ENCODE measurements at places on chromosomes 1 and 21. TPM values are rescaled to one million over a fixed set of nuclear protein-coding genes. Genes with fewer than 3 reads are reported as not detected.

DNA sequence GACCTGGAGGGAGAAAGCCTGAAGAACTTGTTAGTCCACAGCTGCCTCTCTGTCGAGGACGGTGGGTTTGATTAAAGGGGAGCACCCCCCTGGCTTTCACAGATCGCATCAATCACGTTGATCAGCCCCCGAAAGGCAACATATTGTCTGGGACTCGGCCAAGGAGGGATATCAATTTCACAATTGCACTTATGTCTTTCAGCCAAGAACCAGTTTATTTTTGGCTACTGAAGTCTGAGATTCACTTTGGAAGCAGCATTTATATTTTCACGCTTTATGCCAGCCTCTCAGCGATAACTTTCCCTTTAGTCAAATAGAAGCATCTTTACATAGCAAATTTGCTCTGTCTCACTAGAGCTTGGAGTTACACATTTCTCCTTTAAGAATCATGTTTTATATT, 253.2 kb upstream of the RRP15 start:
- H3K4me3 ChIP-seq: no peak overlapping the region
- no peaks in the 10 kb centered on the region for H3K4me1 ChIP-seq
- H3K27me3 ChIP-seq: no peaks in the 10 kb centered on the region
- H3K36me3 ChIP-seq: no peaks in the 10 kb centered on the region
- no peak for DNase-seq

GRCh38 chr1:221337106-221337505, 404.8 kb downstream of the DUSP10 start:
- no peak for DNase-seq
- no peak overlapping the region for H3K4me3 ChIP-seq
- no peaks in the 10 kb centered on the region for H3K27me3 ChIP-seq
- H3K27ac ChIP-seq: no peak overlapping the region

DNA sequence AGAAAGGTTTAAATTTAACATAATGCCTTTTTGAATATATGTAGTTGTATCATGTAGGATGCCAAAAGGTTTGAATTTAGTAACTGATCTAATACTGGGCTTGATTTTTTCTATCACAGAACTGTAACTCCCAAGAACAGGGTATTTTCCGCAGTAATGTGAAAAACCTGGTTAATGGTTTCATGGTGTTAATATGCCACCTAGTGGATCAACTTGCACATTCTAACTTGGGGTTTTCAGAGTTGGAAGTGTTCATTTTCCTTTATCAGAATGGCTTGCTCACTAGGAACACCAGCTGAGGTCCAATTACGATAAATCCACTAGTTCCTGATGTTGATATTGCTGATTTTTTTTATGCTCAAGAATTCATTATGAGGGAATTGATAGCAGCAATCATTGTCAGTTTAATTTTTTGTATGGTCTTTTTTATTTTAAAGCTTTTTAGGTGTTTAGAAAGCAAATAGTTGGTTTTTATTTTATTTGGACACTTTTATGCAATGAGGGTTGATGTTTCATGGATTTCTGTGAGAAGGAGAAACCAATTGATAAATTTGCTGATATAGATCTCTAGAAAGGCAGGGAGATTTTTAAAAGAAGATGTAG, 157.2 kb downstream of the PLA2G4A start:
- H3K4me3 ChIP-seq: no peak overlapping the region
- no peaks in the 10 kb centered on the region for H3K27me3 ChIP-seq
- H3K36me3 ChIP-seq: no peaks in the 10 kb centered on the region
- no peak for DNase-seq
- H3K4me1 ChIP-seq: no peaks in the 10 kb centered on the region

DNA sequence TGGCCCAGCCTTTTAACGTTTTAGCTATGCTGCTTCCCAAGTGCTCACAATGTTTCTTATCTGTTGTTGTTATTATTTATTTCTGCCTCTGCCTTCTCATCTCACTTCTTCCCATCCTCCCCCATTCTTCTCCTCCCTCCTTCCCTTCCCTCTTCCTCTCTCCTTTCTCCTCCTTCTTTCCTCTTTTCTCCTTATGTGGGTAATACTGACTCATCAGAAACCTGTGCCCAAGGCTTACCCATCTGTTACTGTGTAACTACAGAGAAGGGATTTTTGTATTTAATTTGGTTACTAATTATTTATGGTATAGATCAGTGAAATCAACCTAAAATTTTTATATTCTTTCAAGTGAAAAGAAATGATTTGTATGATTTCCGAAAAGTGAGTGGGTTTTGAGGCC, 120.3 kb downstream of the KCNK2 start:
- no peaks in the 10 kb centered on the region for H3K4me1 ChIP-seq
- H3K27ac ChIP-seq: no peak overlapping the region
- no peaks in the 10 kb centered on the region for H3K36me3 ChIP-seq
- DNase-seq: no peak

DNA sequence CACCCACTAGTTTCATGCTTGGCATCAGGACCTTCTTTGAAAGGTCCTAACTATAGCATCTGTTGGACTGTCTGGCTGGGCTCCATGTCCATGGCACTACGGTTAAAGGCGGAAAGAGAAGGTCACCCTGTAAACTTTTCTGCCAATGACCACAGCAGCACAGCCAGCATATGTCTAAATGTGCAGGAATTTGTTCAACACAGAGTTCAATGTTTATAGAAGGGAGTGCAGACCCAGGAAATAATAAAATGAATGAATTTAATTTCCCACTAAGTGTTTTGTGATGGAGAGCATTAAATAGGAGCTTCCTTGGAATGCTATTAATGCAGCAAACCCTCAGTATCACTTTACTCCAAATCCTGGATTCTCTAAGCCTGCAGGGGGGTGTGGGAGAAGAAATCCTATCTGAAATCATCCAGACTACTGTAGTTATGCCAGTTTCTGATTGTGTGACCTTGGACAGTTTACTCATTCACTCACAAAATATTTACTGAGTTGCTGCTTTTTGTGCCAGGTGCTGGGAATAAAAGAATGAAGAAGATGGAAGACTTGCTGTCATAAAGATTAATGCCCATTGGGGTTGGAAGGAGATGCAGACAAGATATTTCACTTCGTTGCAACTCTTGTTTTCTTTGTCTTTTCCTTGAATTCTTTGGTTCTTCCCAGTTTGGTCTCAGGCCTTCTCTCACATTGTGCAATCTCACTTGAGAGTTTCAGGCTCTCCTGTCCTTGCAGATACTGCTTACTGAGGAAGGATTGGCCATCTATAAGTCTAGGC, 195.0 kb downstream of the ROR1 start:
- DNase-seq: no peak
- H3K27me3 ChIP-seq: no peaks in the 10 kb centered on the region
- no peaks in the 10 kb centered on the region for H3K36me3 ChIP-seq
- no peak overlapping the region for H3K4me3 ChIP-seq
- no peak overlapping the region for H3K27ac ChIP-seq
- no peaks in the 10 kb centered on the region for H3K4me1 ChIP-seq

- H3K4me3 ChIP-seq: no peak overlapping the region
- no peaks in the 10 kb centered on the region for H3K27me3 ChIP-seq
- no peaks in the 10 kb centered on the region for H3K4me1 ChIP-seq
- no peak overlapping the region for H3K27ac ChIP-seq
- DNase-seq: no peak
Measured at GRCh38 chr1:220157738-220158137, 63.8 kb downstream of the IARS2 start.

DNA sequence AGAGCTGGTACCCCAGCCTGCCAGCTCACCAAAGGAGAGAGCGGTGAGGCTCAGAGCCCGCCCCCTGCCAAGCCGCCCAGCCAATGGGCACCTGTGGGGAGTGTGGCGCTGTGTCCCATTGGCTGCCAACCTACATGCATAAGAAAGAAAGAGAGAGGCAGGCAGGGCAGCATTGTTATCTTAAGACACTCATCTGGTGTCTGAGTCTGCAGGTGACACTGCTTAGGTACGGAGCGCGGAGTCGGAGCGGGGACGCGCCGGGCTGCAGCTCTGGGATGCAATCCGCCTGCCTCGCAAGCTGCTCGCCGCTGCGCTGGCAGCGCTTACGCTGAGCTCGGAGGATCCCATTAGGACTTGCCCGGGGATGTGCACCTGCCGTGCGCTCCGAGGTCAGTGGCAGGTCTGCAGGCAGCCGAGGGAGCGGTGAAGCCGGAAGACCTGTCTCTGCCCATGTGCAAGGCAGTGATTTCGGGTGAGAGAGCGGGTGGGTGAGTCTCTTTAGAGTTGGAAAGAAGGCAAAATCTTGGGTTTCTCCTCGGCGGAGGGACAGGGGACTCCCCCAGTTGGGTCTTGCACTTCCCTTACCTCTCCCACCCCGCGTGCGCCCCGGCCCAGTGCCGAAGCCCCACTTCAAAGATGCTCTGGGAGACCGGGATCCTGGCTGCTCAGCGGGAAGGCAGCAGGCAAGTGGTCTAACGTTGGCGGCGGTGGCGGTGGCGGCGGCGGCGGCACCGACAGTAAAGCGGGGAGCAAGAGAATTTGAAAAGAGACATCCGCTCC, at the start of gene BRINP2:
BRINP2 (plus strand) TSS at position 203 of the 780 bp plus-strand sequence. CDS start 58,919 bp downstream, outside the sequence.
- H3K27ac ChIP-seq: no peak within 1 kb of the TSS
- no peak for DNase-seq
- H3K36me3 ChIP-seq: no peaks in the 10 kb centered on the region
- peaks cover 6% of the 10 kb centered on the region for H3K4me1 ChIP-seq

DNA sequence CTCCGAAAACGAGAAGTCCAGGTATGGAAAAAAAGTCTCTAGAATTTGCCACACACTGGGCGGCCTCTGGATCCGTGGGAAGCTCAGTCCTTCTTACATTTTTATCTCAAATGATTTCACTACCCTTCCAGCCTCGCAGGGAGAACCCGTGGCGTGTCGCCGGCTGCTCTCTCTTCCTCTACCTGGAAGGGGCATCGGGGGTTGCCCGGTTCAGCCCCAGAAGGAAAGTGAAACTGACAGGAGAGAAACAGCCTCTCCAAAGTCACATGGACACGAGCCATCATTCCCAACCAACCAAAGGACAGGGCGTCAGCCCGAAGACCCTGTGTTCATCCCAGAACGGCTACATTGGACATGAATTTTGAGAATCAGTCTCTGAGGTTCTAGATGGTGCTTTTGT, 182.5 kb downstream of the ADSS2 start:
- H3K36me3 ChIP-seq: no peaks in the 10 kb centered on the region
- peaks cover 19% of the 10 kb centered on the region for H3K4me1 ChIP-seq
- no peak for DNase-seq
- H3K27ac ChIP-seq: no peak overlapping the region
- H3K4me3 ChIP-seq: no peak overlapping the region
- no peaks in the 10 kb centered on the region for H3K27me3 ChIP-seq

- peak overlapping the region; percentile 14 for H3K27ac ChIP-seq
- no peak for DNase-seq
Measured at GRCh38 chr1:235938709-235939479, 72.2 kb upstream of the LYST start.

- H3K27me3 ChIP-seq: no peaks in the 10 kb centered on the region
- H3K4me3 ChIP-seq: peak overlapping the region; percentile 85
- peak; percentile 59 for DNase-seq
- H3K27ac ChIP-seq: peak overlapping the region; percentile 94
- H3K4me1 ChIP-seq: peaks cover 8% of the 10 kb centered on the region
Measured at GRCh38 chr1:1614204-1614953, 921 bp upstream of the MIB2 start.

DNA sequence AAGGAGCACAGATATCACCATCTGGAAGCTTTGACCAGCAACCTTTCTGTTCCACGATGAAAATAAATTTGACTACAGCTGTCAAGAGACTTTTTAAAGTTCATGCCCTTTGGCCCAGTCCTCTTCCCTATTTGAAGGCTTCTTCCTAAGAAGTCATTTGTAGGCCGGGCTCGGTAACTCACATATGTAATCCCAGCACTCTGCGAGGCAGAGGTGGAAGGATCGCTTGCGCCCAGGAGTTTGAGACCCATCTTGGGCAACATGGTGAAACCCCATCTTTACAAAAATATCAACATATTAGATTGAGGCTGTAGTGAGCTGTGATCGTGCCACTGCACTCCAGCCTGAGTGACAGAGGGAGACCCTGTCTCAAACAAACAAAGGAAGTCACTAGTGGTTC, 58.3 kb upstream of the IFFO2 start:
- no peaks in the 10 kb centered on the region for H3K27me3 ChIP-seq
- peaks cover 10% of the 10 kb centered on the region for H3K4me1 ChIP-seq
- H3K36me3 ChIP-seq: no peaks in the 10 kb centered on the region
- H3K27ac ChIP-seq: peak overlapping the region; percentile 92
- DNase-seq: no peak
- no peak overlapping the region for H3K4me3 ChIP-seq

GRCh38 chr1:171210355-171210754, 25.3 kb downstream of the FMO2 start:
- no peaks in the 10 kb centered on the region for H3K27me3 ChIP-seq
- DNase-seq: no peak
- no peak overlapping the region for H3K27ac ChIP-seq

DNA sequence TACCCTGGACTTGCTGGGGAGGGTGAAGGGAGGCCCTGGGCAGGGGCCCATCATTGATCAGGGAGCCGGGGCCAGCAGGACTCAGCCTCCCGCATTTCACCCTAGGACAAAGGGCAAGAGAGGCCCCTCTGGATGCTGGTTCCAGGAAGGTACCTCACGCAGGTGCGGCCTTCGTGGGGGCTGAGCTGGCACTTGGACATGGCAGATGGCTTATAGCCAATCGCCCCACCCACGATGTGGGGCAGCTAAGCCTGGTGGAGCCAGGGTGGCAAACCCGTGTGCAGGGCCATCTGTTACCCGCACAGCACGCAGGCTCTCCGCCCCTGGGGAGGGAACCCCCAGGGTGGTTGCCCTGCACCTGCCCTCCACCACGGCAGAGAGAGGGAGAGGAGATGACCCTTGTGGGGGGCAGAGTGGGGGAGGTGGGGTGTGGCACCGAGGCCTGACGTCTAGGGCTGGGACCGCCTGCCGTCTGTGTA, 2.5 kb downstream of the TFF3 start:
- H3K27ac ChIP-seq: no peak overlapping the region
- peaks cover 2% of the 10 kb centered on the region for H3K27me3 ChIP-seq
- no peak overlapping the region for H3K4me3 ChIP-seq
- H3K36me3 ChIP-seq: no peaks in the 10 kb centered on the region

GRCh38 chr21:25189497-25189896, 417.8 kb downstream of the MRPL39 start:
- DNase-seq: no peak
- peaks cover 11% of the 10 kb centered on the region for H3K4me1 ChIP-seq
- no peak overlapping the region for H3K4me3 ChIP-seq
- H3K27ac ChIP-seq: no peak overlapping the region
- no peaks in the 10 kb centered on the region for H3K36me3 ChIP-seq
- H3K27me3 ChIP-seq: no peaks in the 10 kb centered on the region

SLC35E2B gene
- total RNA-seq: 19.3 TPM

RNU1-1 gene
- total RNA-seq: under 0.01 TPM

GPR52 gene
- total RNA-seq: 1.3 TPM

Data from liver (tissue), 10 donors.